ENCODE measurements at places on chromosomes 16 and 17.

DNA sequence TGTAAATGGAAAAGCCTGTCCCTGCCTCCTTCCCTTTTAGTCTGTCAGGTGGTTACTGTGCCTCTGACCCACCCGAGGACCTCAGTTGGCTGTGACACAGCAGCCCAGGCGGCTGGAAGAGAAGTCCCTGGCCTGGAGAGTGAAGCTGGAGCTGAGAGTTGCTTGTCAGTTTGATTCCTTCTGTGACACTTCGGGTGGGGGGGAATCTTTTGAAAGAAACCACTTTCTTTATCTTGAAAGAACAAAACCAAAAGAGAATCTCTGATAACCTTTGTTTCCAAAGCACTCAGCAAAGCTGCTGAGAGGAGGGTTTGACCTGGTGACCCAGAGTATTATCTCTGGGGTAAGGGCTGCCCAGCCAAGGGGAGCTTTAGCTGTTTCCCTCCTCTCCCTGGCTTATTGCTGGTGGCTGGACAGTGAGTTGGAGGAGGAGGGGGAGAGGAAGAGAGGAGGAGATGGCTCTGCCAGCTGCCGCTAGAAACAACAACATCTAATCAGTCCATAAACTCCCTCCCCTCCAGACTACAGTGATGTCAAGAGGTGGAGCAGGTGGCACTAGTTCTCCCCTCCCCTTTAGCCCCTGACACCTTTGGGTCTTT, 34.0 kb downstream of the YPEL2 start:
- DNase-seq: peak; percentile 47

- no peak for DNase-seq
These were observed 1.2 kb upstream of the FGF11 start for GRCh38 chr17:7437950-7438614.

DNA sequence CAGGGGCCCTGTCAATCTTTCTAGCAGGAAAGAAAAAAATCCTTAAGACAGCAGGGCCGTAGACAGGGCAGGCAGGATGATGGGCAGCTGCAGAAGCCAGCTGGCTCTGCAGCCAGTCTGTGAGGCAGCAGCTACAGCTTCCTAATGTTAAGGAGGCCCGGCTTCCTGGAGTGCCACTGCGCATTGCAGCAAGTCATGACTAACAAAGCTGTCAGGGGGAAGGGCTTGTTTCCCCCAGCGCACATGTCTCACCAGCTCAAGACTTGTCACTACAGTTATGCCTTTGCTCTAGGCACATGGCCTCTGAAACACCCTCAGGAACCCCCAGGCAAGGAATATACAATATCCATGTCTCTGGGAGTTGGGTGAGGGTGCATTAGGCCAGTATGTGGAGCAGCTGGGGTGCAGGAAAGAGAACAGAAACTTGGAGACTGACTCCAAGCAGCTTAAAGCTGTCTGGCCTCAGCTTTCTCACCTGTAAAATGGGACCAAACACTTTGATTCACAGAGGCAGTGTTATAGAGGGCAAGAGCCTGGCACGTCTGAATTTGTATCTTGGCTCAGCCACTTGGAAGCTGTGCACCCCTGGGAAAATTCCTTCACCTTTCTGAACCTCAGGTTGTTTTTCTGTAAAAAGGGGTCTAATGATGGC, 220.0 kb downstream of the HAPSTR1 start:
- DNase-seq: no peak

GRCh38 chr17:36918211-36918691, 19.0 kb upstream of the LHX1 start:
- DNase-seq: no peak

GRCh38 chr17:27959382-27959709, 66.2 kb upstream of the LYRM9 start:
- DNase-seq: no peak

GRCh38 chr17:82242977-82243647, 14.3 kb downstream of the SLC16A3 start:
- peak; percentile 44 for DNase-seq

- no peak for DNase-seq
These were observed 31.5 kb downstream of the LMF1 start for GRCh38 chr16:939311-939710.

GRCh38 chr17:39742856-39743436, 5.2 kb downstream of the GRB7 start:
- DNase-seq: no peak

GRCh38 chr16:19175492-19176262, 7.6 kb downstream of the SYT17 start:
- no peak for DNase-seq

- DNase-seq: no peak
These were observed 826 bp upstream of the GSE1 start for GRCh38 chr16:85612191-85612800.

- no peak for DNase-seq
These were observed 2.2 kb downstream of the KCNH6 start for GRCh38 chr17:63525190-63525946.

DNA sequence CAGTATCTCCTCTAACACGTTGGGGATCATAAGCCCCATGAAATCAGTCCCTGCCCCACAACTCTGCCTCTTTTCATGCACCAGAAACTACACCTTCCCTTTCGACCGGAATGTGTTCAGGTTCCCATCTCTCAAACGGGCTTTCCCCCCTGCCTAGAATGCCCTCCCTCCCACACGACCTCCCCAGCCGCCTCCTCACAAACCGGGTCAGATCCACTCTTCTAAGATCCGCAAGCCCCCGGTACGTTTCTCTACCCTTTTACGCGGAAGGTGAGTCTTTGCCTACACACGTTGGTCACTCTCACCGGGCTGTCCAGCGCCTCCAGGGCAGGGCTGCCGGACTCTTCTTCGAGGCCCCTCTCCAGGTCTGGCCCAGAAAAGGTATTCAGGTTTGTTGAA, 708 bp downstream of the DHX33 start:
- DNase-seq: peak; percentile 35

DNA sequence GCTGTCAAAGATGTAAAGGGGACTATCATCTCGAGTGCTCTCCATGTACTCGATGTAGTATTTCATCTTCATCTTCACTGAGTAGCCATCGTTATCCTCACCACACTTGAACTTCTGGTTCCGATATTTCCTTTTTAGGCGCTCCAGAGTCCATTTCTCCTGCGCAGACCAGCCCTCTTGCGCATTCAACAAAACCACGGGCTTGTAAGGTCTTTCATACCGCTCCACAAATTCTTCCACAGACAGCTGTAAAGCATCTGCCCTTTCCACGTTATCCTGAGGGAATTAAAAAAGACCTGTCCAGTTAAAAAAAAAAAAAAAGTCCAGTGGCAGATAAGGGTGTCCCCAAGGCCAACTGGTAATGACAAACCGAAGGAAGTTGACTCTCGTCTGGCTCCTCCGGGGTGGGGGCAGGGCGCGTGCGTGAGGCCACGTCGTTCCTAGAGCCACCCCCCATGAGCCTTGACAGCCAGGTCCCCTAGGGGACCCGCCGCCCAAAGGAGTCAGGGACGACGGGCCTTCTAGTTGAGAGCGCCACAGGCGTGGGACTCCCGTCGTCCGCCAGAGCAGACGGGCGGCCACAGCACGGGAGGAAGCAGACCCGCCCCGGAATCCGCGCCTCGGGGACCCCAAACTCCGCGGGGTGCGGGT, 701 bp downstream of the JMJD6 start:
- peak; percentile 42 for DNase-seq

DNA sequence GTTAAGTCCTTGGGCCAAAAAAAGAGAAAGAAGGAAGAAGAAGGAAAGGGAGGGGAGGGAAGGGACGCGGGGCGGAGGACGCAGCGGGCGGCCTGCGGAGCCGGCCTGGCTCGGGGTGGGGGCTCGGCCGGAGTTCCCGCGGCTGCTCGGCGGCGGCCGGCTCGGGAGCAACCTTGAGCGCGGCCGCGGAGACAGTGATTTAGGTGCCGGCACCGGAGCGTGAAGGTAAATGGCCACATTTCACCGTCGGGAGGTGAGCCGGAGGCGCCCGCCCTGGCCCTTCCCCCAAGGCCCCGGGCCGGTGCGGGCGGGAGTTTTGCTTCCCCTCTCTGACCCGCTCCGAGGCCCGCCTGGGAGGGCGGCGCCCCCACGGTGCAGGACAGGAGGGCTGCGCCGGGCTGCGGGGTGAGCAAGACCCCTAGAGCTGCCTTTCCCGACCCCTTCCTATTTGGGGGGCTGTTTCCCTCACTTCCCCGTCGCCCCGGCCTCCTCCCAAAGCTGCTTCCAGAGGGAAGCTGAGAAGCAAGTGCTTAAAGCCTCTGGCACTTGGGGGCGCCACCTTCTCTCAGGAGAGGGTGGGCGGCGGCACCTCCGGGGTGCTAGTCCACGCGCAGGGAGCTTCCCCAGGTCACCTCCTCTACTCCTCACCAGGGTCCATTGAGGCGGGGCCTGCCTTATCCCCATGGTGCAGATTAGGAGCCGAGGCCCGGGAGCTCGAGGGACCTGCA, 56.5 kb downstream of the MRM1 start:
- DNase-seq: no peak

- no peak for DNase-seq
These were observed 406.2 kb upstream of the PSMD7 start for GRCh38 chr16:73890186-73891128.

GRCh38 chr17:1067282-1067956, 70.5 kb downstream of the TIMM22 start:
- DNase-seq: no peak

- no peak for DNase-seq
These were observed 13.5 kb downstream of the SDR42E1 start for GRCh38 chr16:81997738-81998137.

GRCh38 chr17:80930335-80931279, 61.0 kb upstream of the CHMP6 start:
- DNase-seq: no peak

DNA sequence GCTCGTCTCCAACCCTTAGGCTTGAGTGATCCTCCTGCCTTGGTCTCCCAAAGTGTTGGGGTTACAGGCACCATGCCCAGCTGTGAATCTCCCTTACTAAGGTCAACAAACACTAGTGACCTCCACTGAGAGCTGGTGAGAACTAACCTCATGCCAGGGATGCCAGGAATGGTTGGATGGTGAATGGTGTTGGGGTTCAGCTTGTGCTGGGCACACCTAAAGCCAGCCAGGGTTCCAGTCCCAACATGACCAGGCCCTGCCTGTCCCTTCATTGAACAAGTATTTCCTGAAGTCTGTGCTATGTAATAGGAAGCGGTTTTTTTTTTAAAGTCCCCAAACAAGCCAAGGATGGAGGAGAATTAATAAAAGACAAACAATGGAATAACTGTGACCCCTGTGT, 56.0 kb upstream of the TOB1 start:
- no peak for DNase-seq

DNA sequence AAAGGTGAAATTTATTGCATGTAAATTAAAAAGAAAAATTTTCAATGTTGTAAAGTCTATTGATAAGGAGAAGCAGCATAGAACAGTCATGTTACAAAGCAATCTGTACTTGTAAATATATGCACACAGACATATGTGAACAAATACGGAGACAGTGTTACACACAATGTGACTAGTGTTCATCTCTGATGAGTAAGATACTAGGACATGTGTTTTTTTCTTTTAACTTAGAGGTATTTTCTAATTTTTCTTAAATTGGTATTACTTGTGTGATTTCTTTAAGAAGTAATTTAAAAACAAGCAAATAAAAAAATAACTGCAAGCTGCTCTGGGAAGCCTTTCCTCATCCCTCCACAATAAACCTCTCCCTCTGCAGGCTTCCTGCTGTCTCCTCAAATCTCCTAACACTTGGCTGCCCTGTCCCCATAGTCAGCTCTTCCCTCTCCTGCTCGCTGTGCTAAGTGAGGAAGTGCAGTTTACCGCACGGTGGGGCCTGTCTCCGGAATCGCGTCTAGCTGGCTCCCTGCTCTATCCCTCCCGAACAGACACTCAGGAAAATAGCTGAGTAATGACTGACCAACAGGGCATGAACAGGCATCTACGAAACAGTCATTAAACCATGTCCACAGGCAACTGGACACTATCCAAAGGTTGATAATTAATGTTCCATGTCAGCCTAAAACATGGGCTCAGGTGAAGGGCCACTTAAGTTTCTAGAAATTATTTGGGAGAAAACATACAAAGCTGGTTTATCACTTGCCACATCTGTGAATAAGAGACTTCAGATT, 35.9 kb downstream of the CMTM4 start:
- DNase-seq: peak; percentile 35

DNA sequence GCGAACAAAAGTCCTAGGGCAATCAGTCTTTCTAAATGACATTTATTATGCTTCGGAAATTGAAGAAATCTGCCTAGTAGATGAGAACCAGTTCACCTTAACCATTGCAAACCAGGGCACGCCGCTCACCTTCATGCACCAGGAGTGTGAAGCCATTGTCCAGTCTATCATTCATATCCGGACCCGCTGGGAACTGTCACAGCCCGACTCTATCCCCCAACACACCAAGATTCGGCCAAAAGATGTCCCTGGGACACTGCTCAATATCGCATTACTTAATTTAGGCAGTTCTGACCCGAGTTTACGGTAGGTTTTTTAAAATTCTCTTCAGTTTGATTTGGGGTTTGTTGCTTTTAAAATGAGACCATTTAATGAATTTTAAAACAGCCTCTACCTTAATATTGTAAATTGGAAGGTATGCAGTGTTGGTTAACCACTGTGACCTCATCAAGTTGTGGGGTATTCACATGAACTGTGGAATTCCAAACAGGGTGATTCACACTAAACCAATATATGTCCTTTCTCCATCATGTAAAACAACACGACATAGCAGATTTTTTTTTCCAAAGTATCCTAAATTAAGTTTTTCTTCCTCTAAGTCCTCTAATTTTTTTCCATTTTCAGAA, 6.2 kb upstream of the EVI2A start:
- no peak for DNase-seq

DNA sequence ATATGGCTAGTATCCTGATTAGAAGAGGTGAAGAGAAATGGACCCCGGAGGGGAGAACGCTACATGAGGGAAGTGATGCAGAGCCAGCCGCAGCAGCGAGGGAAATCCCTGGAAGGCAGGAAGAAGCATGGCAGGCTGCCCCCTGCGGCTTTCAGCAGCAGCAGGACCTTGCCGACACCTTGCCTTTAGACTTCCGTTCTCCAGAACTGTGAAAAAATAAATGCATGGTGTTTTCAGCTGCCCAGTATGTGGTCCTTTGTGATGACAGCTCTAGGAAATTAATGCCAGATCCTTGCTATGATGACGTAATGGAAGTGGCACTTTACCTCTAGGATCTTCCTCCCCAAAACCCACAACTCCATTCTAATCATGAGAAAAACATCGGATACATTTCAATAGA, 9.7 kb upstream of the ZFP1 start:
- no peak for DNase-seq

GRCh38 chr17:35003778-35004177, 23.5 kb downstream of the LIG3 start:
- DNase-seq: no peak

GRCh38 chr17:43360376-43360738, 38.4 kb upstream of the ARL4D start:
- no peak for DNase-seq

- no peak for DNase-seq
These were observed 9.4 kb downstream of the MAP3K14 start for GRCh38 chr17:45307290-45308015.

- DNase-seq: peak; percentile 35
These were observed 219.1 kb downstream of the STX8 start for GRCh38 chr17:9356488-9356911.

DNA sequence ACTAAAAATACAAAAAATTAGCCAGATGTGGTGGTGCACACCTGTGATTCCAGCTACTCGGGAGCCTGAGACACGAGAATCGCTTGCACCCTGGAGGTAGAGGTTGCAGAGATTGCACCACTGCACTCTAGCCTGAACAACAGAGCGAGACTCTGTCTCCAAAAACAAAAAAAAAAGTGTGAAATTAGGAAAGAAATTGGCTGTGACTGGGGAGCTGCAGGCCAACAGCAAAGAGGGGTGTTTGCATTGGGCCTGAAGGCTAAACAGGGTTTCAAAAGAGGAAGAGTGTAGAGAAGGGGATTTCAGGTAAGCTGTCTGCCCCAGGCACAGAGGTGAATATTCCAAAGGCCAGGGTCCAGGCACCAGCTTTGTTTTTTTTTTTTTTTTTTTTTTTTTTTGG, 9.4 kb downstream of the BMERB1 start:
- no peak for DNase-seq

All from hypothalamus (tissue), 51 donors.